Sigmoid colon (tissue), 7 donors: ENCODE measurements at places on chromosomes 12 and 14. TPM values are rescaled to one million over a fixed set of nuclear protein-coding genes. Genes with fewer than 3 reads are reported as not detected.

KRT74 gene
- total RNA-seq: not detected

GRCh38 chr12:75289753-75290152 is 40.4 kb downstream of the CAPS2 start:
- no peaks in the 10 kb centered on the region for H3K27me3 ChIP-seq
- no peak overlapping the region for H3K27ac ChIP-seq

DNA sequence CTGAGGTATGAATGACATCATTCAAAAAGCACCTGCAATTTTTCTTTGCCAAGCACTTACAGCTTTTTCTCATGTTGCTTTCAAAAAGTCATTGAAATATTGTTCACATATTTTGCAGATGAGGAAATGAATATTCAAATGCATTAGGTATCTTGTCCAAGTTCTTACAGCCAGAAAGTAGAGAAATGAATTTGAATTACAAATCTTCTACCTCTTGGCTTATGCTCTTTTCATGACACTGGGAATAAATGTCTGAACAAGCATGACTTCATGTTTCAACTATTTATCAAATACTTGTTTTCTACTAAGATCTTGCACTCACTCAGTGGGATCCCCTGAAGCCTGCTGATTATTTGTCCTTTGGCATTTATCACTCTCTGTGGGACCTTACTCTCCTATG is 267.2 kb upstream of the BTG1 start:
- no peak overlapping the region for H3K4me3 ChIP-seq
- no peaks in the 10 kb centered on the region for H3K4me1 ChIP-seq
- no peaks in the 10 kb centered on the region for H3K36me3 ChIP-seq

- H3K4me1 ChIP-seq: no peaks in the 10 kb centered on the region
- H3K36me3 ChIP-seq: no peaks in the 10 kb centered on the region
- H3K4me3 ChIP-seq: no peak overlapping the region
- no peaks in the 10 kb centered on the region for H3K27me3 ChIP-seq
- H3K27ac ChIP-seq: no peak overlapping the region
- no peak for DNase-seq
These were observed 39.9 kb downstream of the ATL1 start for GRCh38 chr14:50599700-50600444.

PPFIA2 gene
- total RNA-seq: 3.0 TPM

DNA sequence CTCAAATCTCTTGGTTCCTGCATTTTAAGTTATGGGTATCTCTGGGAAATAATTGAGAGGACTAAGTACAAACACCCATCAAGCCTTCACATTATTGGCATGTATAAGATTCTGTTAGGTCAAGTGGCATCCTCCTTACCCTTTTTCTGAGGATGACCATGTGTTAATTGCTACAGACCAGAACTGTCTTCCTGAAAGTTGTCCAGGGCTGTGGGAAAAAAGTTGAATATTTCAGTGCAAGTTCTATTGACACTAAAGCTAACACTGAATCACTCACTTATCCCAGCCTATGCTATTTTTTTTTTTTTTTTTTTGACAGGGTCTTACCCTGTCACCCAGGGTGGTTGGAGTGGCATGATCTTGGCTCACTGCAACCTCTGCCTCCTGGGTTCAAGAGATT is 130.1 kb upstream of the HIF1A start:
- H3K27me3 ChIP-seq: no peaks in the 10 kb centered on the region
- H3K4me1 ChIP-seq: no peaks in the 10 kb centered on the region
- H3K4me3 ChIP-seq: no peak overlapping the region
- no peaks in the 10 kb centered on the region for H3K36me3 ChIP-seq
- H3K27ac ChIP-seq: no peak overlapping the region
- no peak for DNase-seq

ENDOU gene
- 0.49 TPM for total RNA-seq

DNA sequence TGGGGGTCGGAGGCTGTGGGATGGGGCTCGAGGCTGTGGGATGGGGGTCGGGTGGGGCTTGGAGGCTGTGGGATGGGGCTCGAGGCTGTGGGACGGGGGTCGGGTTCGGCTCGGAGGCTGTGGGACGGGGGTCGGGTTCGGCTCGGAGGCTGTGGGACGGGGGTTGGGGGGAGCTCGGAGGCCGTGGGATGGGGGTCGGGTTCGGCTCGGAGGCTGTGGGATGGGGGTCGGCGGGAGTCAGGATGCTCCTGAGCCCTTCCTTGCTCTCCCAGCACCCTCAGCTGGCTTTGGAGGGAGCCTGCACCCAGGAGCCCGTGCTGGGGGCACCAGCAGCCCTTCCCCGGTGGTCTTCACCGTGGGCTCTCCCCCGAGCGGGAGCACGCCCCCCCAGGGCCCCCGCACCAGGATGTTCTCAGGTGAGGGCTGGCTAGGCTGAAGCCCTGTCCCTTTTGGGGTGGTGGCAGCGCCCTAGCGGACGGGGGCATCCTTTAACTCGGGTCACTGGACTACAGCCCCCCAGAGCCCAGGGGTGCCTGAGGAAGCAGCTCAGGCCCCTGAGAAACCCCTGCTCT is 11.9 kb upstream of the PUS1 start:
- no peak overlapping the region for H3K4me3 ChIP-seq
- no peak overlapping the region for H3K27ac ChIP-seq
- no peaks in the 10 kb centered on the region for H3K27me3 ChIP-seq
- H3K4me1 ChIP-seq: peaks cover 10% of the 10 kb centered on the region
- peaks cover 50% of the 10 kb centered on the region for H3K36me3 ChIP-seq
- DNase-seq: no peak
